T1000 (cell line): ENCODE measurements at places on chromosomes 11 and 22.
A peak's percentile ranks its signal among the peaks of the same experiment; 100 is the strongest.

DNA sequence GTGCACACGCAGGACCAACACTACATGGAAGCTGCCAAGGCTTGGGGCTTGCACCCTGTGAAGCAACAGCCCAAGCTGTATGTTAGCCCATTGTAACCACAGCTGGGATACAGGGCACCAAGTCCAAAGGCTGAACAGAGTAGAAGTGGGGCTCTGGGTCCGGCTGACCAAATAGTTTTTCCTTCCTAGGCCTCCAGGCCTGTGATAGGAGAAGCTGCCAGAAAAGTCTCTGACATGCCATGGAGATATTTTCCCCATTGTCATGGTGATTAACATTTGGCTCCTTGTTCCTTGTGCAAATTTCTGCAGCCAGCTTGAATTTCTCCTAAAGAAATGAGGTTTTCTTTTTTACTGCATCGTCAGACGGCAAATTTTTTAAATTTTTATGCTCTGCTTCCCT lies 941.2 kb downstream of the FAM181B start:
- DNase-seq = no peak

DNA sequence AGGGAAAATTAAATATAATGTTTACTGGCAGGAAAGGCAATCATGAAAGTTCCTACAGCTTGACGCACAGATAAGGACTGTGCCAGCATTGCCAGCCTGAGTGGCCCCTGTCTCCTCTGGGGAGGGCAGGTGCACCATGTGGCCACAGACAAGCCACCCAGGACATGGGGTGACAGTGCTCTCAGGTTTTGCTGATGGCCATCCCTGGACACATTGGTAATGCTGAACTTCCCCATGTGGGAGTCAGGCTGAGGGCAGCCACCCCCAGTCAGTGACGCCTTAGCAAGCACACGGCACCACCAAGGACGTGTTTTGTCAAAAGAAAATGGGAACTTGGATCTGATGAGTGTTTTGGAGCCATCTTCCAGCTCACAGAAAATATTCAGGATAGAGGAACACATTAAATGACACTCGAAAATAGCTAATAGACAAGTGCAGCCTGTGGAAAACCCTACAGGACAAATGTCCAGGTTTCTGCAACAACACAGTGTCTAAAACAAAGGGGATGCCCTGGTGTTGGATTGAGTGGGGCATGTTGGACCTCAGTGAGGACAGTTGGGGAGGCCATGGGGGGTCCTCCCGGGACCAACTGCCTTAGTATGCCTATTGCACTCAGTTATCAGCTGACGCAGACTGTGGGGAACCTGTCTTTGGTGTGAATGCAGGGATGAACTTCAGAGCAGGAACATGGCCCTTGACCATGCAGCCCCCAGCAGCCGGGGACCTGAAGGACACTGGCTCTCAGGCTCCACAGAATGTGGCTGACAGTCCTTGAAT lies 1450.5 kb downstream of the BRD1 start:
- DNase-seq = no peak

DNA sequence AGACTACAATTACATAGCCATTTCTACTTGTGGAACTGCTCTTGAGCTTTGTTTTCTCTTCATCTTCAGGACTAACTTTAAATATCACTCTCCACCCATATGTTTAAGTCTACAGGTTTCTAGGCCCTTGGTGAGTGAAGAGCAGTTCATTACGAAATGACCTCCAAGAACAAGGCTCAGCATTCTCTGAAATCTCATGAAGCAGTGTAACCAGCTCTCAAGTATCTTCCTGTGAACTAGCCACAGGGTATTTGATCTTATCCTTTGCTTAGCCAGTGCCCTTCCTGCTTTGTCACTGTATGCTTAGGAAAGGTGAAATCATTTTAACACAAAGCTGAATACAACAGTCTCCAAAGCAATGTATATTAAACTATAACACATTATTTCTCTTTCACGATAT lies 20.4 kb upstream of the LYVE1 start:
- DNase-seq = no peak

- DNase-seq = no peak
Observed at GRCh38 chr22:48366056-48366455, 1461.6 kb downstream of the BRD1 start.

DNA sequence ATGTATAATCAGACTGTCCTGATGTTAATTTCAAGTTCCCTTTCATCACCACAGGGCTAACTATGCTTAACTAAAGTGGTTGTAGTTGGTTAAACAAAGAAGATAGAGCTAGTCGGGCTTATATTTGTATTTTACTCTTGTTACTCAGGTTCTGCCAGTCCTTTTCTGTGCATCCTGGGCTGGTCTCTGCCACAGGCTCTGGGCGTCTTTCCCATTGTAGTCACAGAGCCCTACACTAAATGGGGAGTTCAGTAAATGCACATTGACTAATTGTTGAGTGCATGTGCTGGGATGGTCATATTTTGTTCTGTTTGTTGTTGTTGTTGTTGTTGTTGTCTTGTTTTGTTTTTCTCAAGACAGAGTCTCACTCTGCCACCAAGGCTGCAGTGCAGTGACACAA lies 125.4 kb upstream of the PGR start:
- DNase-seq = no peak

- DNase-seq = peak; percentile 16
Observed at GRCh38 chr11:118998822-118999221, 884 bp downstream of the CENATAC start.

GRCh38 chr11:71298016-71298550 lies 45.7 kb upstream of the SHANK2 start:
- DNase-seq = no peak

GRCh38 chr11:110126936-110127335 lies 33.7 kb downstream of the ZC3H12C start:
- DNase-seq = no peak

GRCh38 chr22:35522225-35523149 lies 18.1 kb upstream of the RASD2 start:
- DNase-seq = no peak

- no peak for DNase-seq
Observed at GRCh38 chr22:32106930-32107329, 52.2 kb downstream of the C22orf42 start.
